ENCODE measurements at places on chromosomes 3 and 15.
A peak's percentile ranks its signal among the peaks of the same experiment; 100 is the strongest.

GRCh38 chr15:43169888-43170287 lies 15.3 kb upstream of the CCNDBP1 start:
- DNase-seq: no peak

- DNase-seq: no peak
Observed at GRCh38 chr15:49306551-49306950, 116.5 kb upstream of the FGF7 start.

- DNase-seq: peak; percentile 68
Observed at GRCh38 chr3:15427182-15427880, at the start of the genes EAF1 and METTL6. TSS of gene EAF1 (plus strand) at chr3:15427598. CDS start at chr3:15427780, 182 bp downstream. TSS of gene METTL6 (minus strand) at chr3:15427544. CDS start at chr3:15426511, 1,033 bp downstream.

DNA sequence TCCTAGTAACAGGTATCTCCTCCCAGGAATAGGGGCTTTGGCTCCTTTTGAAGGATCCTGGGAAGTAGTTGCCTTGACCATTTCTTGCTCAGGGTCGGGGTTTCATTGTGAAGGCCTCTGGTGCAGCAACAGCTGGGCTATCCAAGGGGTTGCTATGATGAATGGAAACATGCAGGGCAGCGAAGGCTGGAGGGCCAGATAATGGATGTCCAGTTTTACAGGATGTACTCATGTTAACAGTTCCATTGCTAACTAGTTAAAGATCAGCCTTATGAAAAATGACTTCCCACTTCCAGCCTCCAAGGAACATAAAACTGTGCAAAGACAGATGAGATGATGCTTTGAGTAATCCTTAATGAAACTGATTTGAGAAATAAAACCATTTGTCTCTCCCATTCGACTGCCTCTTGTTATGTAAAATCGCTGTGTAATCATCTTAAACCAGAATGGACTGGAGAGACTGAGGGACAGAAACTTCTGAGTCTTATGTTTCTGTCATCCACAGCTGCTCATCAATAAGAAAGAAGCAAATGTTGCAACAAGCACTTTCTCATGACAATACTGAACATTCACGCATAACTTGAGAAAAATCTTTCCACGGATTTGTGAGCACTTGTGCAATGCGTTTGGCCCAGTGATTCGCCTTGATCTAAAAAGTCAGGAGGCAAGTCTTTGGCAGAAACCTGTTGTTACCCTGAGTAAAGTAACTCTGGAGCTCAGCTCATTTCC lies 473.5 kb upstream of the RGMA start:
- DNase-seq: no peak

DNA sequence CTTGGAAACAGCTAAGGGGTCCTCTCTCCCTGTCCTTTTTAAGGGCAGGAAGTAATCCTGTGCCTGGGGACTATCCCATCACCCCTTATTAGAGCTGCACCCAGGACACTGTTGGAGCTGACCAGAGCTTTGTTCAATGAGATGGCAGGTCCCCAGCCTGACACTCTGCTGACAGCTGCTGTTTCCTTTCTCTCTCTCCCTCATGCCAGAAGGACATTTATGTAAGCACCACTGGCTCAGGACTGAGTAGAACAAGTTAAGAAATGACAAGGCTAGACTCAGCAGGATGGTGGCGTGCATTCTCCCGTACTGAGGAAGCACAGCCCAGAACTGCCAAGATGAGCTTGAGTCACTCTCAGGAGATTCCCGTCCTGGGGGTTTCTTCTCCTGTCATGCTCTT lies 17.3 kb downstream of the GJD2 start:
- no peak for DNase-seq

Measured in NCI-H2227 treated with DMSO at 0.1 percent for 48 hours (cell line).